NCI-H226 (cell line): ENCODE measurements at places on chromosomes 12 and 14.

GRCh38 chr14:93788543-93789227, 400 bp upstream of the PRIMA1 start:
- DNase-seq, result no peak

DNA sequence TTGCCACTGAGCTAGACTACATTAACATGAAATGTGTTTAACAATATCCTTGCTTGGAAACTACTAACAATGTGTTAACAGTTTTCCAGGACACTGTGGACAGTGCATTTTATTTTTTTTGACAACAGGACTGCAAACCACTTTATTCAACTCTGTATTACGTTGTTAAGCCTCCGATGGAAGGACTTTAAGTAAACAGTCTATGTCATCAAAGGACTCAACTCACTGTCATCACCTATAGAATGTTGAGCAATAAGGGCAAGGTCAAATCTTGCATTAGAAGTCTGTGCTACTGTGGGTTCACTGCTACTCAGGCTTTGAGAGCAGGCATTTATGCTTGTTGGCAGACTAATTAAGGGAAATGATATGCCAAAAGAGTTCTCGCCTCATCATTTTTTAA, 483.7 kb downstream of the FLRT2 start:
- DNase-seq, result no peak

- no peak for DNase-seq
These were observed 15.1 kb upstream of the DRAM1 start for GRCh38 chr12:101862245-101862644.

- no peak for DNase-seq
These were observed 58.0 kb downstream of the TRAFD1 start for GRCh38 chr12:112183141-112184021.

DNA sequence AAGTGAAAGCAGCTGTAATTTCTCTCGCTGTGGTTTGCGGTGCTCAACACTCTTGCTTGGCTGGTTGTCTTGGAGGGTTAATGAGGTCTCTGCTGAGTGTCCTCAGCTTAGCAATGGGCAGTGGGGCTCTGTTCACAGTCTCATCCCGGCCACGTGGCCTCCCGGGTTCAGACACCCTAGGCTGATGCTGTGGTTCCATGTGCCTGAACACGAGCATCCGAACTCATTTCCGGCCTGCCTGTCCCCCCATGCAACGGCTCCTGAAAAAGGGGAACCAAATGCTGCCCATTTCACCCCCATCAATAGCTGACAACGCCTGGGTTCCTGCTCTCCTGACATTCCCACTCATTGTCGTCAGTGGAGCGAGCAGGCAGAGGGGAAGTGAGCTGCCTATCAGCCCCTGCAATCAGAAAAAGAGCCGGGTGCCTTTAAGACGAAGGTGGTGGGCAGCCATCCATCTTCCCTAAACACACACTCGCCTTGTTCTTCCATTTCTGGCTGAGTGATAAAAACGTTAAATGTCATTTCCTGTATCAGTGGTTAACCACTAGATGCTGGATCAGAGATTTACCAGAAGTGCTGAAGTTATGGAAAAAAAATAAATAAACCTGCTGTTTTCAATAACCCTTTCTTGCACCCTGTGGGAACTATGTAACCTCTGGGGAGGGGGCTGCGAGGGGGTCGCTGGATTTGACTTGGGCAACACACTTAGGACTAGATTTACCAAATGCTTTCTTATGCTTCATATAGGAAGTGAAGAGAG, 60.3 kb upstream of the BCL2L14 start:
- peak; percentile 54 for DNase-seq

GRCh38 chr12:11859705-11860425, 210.4 kb downstream of the ETV6 start:
- DNase-seq, result no peak

DNA sequence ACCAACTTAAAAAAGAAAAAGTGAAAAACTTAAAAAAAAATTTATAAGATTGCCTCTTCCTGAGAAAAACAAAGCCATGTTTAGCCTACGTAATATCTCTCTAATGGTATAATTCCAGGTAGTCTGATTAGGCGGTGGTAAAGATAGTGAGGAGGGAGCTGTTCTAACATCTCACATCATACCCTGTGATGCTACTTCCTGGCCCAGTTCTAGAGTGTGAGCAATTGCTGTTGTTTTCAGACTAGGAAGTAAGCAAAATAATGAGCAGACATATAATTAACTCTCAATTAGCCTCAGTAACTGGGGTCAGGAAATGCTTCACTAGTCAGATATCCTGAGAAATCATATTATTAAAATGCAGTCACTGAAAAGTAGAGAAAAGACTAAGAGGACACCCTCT, 113.9 kb downstream of the PHLDA1 start:
- DNase-seq, result no peak
